ENCODE measurements at places on chromosomes 11 and 22. TPM values are rescaled to one million over a fixed set of nuclear protein-coding genes. Genes with fewer than 3 reads are reported as not detected.

- DNase-seq: no peak
Measured at GRCh38 chr11:66418168-66418985, 2.5 kb upstream of the NPAS4 start.

GRCh38 chr11:3341298-3341697 lies 37.6 kb downstream of the ZNF195 start:
- peak; percentile 61 for DNase-seq

C11orf42 gene
- total RNA-seq: not detected

- DNase-seq: no peak
Measured at GRCh38 chr11:109275931-109276330, 146.1 kb upstream of the C11orf87 start.

All from breast epithelium (tissue), 4 donors.